ENCODE measurements at places on chromosomes 1 and 21. TPM values are rescaled to one million over a fixed set of nuclear protein-coding genes. Genes with fewer than 3 reads are reported as not detected.

- DNase-seq: no peak
Measured at GRCh38 chr1:183739741-183740271, 65.1 kb upstream of the RGL1 start.

- DNase-seq: no peak
Measured at GRCh38 chr1:242690849-242691609, 166.5 kb upstream of the PLD5 start.

DNA sequence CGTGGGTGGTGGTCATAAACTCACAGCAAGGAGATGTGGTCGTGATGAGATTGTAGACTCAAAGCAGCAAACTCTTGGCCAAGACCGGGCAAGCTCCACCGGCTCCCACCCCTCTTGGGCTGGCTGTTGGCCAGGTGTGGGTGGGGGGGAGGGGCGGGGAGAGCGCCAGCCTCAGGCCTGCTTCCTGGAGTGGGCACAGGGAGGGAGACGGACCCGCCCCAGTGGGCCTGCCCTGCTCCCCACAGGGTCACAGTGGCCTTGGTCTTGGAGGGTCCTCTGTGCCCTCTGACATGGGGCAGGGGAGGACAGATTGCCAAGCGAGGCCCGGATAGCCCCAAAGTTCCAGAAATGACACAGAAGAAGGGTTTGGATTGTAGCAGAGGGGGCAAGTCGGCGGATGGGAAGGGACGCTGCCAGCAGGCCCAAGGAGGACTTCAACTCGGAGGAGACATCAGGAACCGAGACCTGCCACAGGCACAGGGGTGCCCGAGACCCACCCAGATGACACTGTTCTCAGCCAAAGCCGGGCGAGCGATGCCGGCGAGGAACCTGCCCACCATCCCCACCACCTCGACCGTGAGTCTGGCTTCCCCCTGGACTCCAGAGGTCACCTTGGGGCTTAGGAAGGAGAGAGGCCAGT lies 85.4 kb upstream of the ACTRT2 start:
- no peak for DNase-seq

DNA sequence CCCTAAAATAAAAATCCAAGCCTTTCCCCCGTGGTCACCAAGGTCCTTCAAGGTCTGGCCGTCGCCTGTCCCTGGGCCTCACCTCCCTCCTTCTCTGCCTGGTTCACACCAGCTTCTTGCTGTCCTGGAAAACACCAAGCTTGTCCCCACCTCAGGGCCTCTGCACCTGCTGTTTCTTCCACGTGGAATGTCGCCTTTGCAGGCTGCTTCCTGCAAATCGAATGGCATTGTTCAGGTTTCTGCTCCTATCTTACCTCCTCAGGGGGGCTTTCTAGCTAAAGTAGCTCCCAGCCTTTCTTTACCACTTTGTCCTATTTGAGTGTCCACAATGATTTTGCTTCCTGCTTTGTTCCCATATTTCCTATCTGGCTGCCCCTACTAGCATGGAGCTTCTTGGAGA lies 3.3 kb upstream of the CASZ1 start:
- no peak for DNase-seq

Gene WLS
- total RNA-seq: 27.3 TPM

All from fibroblast of the aortic adventitia (primary cell).